Stimulated activated CD4-positive, alpha-beta T cell treated with anti-CD3 and anti-CD28 coated beads, Interleukin-1b, Interleukin-23, amount 100 ng/mL, for 1 hour (primary cell): ENCODE measurements at places on chromosomes 4 and X.

GRCh38 chr4:126800575-126801141, 832.1 kb upstream of the INTU start:
- no peak for DNase-seq

- no peak for DNase-seq
Measured at GRCh38 chr4:28014469-28014868, 1153.8 kb downstream of the STIM2 start.

- DNase-seq: no peak
Measured at GRCh38 chr4:79632114-79632513, 224.1 kb upstream of the GK2 start.

- DNase-seq: no peak
Measured at GRCh38 chr4:111905511-111905910, 239.7 kb upstream of the FAM241A start.

DNA sequence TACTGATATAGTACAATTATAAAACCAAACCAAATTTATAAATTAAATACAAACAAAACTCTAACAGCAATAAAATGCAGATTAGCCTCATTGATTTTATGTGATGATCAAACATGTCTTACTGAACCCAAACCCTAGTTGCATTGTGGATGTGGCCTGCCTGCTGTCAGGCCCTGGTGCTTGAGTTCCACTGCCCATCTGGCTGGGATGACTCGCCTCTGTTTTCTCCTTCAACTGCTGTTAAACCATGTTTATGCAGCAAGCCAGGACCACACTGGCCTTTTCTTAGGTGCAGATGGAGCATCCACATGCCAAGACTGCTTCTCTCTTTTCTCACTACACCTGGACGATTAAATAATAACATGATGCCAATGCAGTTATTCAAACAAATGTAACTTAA, 22.6 kb downstream of the NAP1L5 start:
- no peak for DNase-seq

DNA sequence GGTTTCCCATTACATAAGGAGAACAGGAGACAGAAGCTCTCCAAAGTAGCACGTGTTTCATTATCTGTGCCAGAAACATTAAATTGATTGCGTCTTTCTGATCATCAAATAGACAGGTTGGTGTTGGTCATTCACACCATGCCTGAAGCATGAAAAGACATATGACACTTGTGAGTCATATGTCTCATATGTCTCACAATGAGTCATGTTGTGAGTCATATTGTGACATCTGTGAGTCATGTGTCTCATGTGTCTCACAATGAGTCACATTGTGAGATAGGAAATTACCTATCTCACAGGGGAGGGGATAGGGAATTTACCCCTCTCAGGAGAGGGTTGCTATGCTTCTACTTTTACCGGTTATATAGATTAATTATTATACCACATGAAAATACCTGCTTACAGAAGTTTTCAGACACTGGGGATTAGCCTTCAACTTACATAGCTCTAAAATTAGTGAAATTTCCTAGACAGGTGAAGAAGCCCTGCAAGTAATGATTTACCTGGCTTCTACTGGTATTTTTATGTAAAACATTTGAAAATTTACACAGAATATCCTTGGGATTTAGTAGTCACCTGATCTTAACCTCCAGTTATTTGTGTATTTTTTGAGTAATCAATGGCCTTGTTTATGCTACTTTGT, 80.8 kb downstream of the NPFFR2 start:
- DNase-seq: no peak

DNA sequence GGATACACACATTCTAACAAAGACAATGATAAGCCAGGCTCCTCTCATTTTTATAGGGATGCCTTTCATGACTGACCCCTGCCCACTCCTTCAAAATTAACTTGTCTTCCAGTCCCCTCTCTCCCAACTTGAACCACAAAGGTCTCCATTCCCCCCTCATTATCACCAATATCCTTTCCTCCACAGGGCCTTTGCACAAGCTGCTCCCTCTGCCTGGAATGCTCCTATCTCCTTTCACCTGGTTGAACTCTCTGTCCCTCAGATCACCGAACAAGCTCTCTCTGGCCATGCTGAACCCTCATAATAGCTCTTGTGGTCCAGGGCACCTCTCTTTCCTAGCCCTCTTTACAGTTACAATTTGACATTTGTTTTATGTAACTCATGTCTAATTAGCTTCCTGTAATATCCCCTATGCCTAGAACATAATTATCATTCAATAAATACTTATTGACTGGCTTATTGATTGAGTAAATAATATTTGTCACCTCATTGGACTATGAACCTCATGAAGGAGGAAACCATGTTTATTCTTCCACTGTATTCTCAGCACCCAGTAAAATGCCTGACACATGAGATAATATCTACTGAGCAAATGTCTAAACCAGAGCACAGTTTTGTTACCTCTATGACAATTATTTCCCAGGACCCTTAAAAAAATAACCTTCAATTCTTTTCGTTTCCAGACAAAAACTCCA, 266.3 kb upstream of the RASGEF1B start:
- DNase-seq: no peak

DNA sequence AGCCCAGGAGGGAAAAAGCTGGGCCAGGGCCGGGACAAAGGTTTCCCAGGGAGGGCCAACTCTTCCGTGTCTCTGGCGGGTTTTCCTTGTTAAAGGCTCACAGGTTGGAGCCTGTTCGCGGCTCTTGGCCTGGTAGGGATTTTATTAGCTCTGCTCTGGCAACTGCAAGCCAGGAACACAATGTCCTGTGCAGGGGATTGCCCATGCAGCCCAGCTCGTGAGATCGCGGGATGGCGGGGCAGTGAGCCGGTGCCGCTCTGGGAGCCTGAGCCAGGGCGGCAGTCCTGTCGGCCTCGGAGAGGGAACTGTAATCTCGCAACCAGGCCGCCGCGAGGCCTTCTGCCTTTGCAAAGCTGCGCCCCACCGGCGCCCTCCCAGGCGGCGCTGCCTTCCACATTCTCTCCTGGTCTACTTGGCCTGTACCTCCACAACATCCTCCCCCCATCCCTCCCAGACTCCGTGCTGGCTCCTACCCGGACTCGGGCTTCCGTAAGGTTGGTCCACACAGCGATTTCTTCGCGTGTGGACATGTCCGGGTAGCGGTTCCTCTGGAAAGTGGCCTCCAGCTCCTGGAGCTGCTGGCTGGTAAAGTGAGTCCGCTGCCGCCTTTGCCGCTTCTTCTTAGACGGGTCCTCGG, 2.1 kb downstream of the PITX2 start:
- no peak for DNase-seq
